Stimulated activated CD8-positive, alpha-beta memory T cell treated with anti-CD3 and anti-CD28 coated beads, Interleukin-4, amount 100 ng/mL, for 4 hours (primary cell): ENCODE measurements at places on chromosomes 13 and 19.

DNA sequence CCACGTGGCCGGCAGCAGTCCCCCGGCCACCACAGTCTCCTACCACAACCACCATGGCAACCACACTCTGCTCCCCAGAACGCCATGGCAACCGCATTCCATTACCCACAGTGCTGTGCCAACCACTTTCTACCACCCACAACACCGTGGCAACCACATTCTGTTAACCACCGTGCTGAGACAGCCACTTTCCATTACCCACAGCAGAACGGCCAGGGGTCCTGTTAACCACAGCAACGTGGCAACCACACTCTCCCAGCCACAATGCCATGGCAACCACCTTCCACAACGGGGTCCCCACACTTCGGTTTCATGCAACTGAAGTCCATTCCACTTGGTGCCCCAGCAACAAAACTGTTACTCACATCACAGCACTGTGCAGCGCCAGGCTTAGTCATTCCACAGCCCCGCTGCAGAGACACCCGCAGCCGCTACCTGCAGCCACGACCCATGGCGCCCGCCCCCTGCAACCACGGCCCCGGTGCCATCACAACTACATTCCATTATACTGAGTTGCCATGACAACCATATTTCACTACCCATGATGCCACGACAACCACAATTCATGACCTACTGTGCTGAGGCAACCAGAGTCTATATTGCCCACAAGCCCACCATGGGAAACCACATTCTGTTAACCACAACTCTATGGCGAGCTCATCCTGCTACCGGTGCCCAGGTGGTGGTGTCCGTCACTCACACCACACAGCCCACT, 10.0 kb downstream of the DPF1 start:
- no peak for DNase-seq

DNA sequence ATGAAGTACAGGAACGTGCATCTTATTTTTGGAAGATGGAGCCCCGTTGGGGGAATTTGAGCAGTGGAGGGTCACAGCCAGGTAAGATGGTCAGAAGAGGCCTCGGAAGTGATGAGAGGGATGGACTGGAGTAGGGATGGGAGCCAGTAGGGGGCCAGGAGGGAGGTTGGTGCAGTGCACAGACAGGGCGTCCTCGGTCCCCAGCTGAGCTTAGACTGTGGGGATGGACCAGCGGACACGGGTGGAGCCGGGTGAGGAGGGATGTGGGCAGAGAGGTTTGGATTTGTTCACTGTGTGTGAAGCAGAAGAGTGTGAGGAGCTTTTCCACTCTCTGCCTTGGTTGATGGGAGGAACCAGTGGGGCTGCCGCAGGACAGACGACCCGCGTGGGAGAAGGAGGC, 10.6 kb downstream of the RPS9 start:
- DNase-seq = no peak

DNA sequence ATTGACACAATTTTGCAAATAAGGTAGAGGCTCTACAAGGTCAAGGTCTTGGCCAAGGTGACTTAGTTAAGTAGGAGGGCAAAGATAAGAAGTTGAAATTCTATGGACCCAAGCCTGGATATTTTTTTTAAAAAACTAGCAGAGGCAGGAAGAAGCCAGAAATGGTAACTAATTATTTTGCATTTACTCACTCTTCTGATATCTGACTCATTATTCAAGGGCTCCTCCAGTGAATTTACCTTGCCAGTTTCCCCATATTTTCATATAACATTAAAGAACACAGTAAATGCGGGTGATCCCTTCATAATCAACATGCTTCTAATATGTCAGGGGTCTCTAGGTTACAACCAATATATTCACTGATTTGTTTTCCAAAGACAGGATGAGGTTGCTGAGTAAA, 246.1 kb downstream of the LMO7 start:
- no peak for DNase-seq

DNA sequence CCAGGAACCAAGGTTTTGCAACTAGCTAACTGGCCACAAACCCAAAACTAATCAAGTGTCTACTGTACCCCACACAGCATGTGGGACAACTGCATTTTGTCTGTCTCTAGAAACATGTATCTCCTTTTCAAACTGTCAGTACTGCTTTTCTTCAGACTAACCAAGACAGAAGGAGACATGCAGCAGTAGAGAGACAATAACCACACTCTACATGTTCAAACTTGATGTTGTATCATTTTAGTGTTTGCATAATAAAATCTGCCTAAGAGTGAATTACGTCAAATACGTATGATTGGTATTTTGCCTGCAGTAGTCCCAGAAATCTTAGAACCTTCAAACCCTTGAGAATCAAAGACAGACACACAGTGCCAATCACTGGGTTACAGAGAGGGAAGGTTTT, 22.0 kb upstream of the FREM2 start:
- DNase-seq = no peak

GRCh38 chr13:70960841-70961443, 852.7 kb upstream of the KLHL1 start:
- DNase-seq = no peak

DNA sequence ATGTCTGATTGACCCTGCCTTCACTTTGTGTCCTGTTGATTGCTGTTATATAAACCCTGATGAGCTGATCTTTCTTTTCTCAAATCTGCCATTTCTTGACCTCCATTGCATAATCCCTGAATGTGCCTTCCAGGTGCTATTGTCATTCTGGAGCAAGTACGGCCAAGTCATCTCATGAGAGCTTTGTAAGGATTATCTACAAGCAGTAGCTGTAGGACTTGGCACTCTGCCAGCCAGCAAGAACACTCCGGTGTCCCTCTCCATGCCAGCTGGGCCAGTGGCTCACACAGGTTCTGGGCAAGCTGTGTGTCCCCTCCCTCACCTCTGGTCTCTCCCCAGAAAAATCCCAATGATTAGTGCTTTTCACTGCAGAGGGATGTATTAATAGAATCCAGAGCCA, 348.1 kb downstream of the FOXO1 start:
- no peak for DNase-seq

DNA sequence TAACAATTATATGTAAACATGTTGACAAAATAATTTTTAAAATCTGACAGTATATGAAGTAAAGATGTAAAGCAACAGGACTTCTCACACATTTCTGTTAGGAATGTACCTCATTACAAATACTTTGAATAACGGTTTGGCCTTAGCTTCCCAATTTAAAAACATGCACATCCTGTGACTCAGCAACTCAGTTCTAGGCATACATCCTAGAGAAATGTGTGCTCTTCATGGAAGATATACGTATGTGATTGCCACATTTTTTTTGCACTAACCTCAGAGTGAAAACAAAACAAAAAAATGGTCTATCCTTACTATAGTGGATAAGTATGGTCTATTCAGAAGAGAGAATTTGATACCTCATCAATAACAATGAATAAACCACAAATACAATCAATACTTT, 314.6 kb downstream of the LIG4 start:
- DNase-seq = no peak

DNA sequence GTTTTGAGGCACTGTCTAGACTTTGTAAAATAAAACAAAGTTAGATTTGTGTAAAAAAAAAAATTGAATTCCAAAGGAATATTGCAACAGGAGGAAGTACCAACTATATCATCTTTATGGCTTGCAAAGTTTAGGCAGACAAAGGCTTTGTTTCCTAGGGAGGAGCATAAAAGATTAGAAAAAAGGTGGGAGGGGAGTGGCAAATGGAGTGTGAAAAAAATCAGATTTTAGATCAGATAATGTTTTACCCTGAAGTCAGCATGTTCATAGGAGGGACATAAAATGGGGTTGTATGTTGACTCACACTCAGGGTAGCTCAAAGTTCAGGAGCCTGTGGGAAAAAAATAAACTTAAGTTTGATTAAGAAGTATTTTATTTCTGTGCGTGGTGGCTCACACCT, 3.7 kb downstream of the ZNF85 start:
- no peak for DNase-seq

DNA sequence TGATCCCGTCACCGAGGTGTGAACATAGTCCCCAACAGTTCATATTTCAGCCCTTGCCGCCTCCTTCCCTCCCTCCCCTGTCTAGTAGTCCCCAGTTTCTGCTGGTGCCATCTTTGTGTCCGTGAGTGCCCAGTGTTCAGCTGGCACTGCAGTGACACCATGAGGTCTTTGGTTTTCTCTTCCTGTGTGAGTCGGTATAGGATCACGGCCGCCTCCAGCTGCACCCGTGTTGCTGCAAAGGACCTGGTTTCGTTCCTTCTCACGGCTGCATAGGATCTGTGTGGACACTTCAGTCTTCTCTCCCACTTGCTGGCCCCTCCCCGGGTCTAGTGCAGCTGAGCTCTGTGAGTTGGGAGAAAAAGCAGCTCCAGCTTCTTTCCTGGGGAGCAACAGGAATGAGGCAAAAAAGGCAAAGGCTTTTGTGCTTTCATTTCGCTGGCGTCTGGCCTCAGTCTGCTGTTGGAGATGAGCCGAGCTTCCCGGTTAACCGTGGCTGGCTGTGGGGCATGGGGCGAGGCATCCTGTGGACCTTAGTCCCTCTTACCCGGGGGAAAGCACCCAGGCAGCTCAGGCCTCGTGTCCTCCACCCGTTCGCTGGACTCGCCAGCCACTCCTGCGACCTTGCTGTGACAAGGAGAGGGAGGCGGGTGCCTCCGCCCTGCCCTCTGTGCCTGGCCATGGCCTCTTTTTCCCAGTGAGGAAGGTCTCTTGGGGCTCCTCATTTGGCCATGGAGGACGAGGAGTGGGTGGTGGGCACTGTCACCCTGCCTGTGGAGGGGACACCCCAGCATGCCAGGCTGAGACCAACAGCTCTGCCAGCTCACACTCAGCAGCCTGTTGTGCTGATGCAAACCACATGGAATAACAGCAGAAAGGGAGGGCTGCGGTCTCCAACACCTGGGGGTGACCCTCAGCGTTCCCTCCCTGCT, 196.5 kb downstream of the TEX29 start:
- no peak for DNase-seq

- DNase-seq = no peak
Measured at GRCh38 chr19:17326595-17326966, 8.1 kb downstream of the ANO8 start.

GRCh38 chr13:24671386-24672113, 8.7 kb upstream of the ATP12A start:
- no peak for DNase-seq

DNA sequence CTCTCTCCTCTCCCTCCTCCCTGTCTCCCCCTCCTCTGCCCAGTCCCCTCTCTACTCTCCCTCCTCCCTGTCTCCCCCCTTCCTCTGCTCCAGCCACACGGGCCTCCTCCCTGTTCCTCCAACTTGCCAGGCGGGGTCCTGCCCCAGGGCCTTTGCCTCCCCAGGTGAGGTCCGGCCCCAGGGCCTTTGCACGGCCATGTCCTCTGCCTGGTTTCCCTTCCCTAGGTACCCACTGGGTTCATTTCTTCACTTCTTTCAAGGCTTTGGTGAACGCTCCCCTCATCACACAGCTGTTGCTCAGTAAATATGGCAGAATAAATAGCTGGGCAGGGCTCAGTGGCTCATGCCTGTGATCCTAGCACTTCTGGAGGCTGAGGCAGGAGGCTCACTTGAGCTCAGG, 21.2 kb downstream of the MISP start:
- DNase-seq = no peak

GRCh38 chr13:51549593-51549992, 34.7 kb upstream of the WDFY2 start:
- DNase-seq = no peak

- DNase-seq = no peak
Measured at GRCh38 chr13:79782541-79783205, 301.7 kb downstream of the NDFIP2 start.

DNA sequence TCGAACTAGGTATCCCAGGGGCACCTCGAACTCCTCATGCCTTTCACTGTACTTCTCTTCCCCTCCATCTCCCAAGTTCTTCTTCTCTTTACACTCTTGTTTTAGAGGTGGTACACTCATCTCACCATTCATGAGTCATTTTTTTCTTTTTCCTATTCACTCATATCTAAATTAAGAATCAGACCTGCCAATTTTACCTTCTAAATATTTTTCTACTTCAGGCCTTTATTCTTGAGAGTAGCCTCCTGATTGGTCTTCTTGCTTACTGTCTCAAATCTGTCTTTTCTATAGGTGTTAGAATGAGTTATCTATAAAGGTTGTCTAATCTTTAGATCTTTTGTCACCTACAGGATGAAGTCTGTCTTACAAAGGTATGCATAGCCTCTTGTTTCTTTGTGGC, 20.7 kb downstream of the TDRD3 start:
- DNase-seq = no peak

DNA sequence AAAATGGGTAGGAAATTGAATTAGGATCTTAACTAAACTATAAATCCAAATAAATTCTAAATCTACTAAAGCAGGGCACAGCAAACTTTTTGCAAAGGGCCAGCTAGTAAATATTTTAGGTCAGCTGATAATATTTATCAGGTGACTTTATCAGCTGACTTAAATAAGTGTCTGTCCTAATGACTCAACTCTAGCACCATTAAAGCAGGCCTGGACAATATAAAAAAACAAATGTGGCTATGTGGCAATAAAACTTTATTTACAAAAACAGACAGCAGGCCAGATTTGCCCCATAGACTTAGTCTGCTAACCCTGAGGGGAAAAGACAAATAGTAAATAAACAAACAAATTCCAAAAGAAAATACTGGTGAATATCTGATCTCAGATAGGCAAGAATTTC, 27.7 kb upstream of the DOCK9 start:
- DNase-seq = no peak

DNA sequence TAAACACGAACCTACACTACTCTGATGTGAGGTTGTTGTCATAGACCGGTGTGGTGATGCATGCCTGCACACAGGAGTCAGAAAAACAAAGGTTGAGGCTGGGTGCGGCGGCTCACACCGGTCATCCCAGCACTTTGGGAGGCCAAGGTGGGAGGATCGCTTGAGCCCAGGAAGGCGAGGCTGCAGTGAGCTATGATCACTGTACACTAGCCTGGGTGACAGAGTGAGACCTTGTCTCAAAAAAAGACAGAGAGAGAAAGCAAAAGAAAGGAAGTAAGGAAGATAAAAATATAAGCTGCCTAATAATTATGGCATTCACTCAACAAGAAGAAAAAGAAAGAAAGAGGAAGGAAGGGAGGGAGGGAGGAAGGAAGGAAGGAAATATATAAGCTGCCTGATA, 9.3 kb downstream of the GP6 start:
- DNase-seq = no peak

- DNase-seq = no peak
Measured at GRCh38 chr13:51767100-51767499, 36.9 kb downstream of the DHRS12 start.

GRCh38 chr13:106151056-106151699, 384.3 kb downstream of the EFNB2 start:
- DNase-seq = no peak

GRCh38 chr19:17075864-17076542, 426 bp downstream of the MYO9B start:
- DNase-seq = peak; percentile 12
